ENCODE measurements at places on chromosomes 11 and 22.

GRCh38 chr22:45574069-45574703, 71.5 kb downstream of the FBLN1 start:
- DNase-seq: no peak

GRCh38 chr11:64246871-64247728, at the start of gene PPP1R14B:
Gene PPP1R14B (minus strand): TSS chr11:64246943. CDS start chr11:64246673, 270 bp downstream.
- DNase-seq: peak; percentile 94

DNA sequence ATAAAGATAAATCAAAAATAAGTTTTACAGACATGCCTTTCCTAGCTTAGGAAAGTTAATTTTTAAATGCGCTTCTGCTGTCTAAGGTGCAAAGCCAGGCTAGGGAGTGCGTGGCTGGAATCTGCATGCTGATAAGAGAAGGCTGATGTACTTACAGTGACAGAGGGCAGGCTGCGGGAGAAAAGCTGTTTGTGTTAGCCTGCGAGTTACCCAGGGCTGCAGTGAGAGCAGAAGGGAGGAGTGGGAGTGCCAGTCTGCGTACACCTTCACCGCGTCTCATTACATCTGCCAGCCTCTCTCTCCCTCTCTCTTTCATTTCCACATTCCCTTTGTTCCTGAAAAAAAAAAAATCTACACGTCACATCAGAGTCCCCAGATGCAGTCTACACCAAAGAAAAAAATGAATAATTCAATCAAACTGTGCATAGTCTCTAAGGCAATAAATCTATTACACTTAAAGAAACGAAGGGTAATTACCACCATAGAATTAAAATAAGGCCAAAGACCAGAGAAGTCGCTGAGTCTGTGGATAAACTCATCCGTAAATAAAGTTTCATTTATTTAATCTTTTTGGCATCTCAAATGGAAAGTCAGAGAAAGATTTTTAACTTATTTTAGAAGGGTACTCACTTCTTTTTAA, 126.4 kb upstream of the C11orf58 start:
- no peak for DNase-seq

GRCh38 chr22:23092217-23092955, 22.1 kb downstream of the GNAZ start:
- DNase-seq: no peak
